PC-9 (cell line): ENCODE measurements at places on chromosomes 3 and 15. TPM values are rescaled to one million over a fixed set of nuclear protein-coding genes. Genes with fewer than 3 reads are reported as not detected.

DNA sequence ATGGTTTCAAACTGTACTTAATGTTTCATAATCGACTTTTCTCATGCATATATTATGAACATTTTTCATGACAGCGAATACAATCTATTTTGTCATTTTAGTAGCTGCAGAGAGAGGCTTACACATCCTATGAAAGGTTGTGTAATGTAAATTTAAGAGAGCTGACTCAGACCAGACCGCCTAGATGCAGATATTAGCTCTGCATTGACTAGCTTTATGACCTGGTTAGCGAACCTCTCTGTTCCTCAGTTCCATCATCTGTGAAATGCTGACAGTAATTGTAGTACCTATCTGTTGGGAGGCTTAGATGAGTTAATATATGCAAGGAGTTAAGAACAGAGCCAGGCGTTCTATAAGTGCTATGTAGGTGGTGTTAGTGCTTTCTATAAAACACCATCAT lies 116.2 kb upstream of the RASGRP1 start:
- DNase-seq = no peak

GRCh38 chr3:46122091-46122490 lies 86.0 kb downstream of the CCR1 start:
- DNase-seq = no peak

- DNase-seq = no peak
These were observed 316.7 kb upstream of the RORA start for GRCh38 chr15:61545763-61546162.

EIF5A2 gene
- 12.4 and 19.8 TPM in 2 replicates for total RNA-seq

DNA sequence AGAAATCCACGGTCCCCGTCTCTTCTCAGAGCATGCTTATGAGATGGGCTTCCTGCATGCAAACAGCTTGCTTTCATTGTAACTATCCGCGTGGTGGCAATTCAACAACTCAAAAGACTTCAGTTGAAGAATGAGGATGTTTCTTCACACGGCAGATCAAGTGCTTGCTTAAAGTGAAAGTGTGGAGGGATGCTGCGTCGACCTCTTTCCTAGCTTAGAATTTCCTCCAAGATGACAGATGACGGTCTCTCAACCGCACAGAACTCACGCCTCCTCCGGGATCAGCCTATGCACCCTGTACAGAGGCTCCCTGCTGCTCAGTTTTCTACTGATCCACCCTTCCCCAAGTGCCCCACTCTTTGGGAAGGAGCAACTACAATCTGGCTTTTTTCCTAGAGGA lies 47.8 kb downstream of the PCSK6 start:
- DNase-seq = no peak

DNA sequence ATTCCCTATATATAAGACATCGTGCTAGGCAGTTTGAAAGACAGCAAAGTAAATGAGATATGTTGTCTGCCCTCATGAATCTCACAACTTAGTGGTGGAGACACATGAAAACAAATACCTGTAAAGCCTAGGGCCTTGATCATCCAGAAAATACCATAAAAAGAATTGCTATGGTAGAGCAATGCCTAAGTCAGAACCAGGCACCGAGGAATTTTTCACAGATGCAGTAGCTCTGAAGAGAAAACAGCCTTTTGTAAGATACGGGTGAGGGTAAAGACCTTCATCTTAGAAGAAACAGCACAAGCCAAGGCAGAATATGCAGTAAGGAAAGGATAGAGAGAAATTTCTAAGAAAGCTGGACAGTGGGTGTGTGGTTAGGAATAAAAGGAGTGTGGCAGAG lies 36.1 kb downstream of the CD200R1L start:
- no peak for DNase-seq

SERINC4 gene
- 0.46 TPM in 1 of 2 replicates, not detected in the other for total RNA-seq

DNA sequence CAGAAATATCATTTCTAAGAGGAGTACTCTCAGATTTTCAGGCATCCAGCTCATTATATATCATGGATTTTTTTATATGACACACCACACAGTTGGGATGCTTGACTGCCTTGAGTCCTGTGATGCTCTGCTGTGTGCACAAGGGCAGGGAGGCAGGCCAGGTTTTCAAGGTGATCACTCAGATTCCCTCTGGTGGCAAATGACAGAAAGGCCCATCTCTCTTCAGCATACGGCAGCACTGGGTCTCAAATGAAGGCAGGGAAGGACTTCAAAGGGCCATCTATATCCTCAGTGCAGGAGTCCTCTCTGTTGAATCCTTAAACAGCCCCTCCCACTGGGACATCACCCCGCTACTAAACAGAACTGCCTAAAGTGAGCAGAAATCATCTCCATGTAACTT lies 54.8 kb upstream of the MYO5C start:
- no peak for DNase-seq

GRCh38 chr3:177934001-177934891 lies 602.0 kb upstream of the KCNMB2 start:
- no peak for DNase-seq

- no peak for DNase-seq
These were observed 46.4 kb downstream of the KLF15 start for GRCh38 chr3:126310816-126311215.

- no peak for DNase-seq
These were observed 129.9 kb downstream of the ATP10A start for GRCh38 chr15:25733036-25733855.

DNA sequence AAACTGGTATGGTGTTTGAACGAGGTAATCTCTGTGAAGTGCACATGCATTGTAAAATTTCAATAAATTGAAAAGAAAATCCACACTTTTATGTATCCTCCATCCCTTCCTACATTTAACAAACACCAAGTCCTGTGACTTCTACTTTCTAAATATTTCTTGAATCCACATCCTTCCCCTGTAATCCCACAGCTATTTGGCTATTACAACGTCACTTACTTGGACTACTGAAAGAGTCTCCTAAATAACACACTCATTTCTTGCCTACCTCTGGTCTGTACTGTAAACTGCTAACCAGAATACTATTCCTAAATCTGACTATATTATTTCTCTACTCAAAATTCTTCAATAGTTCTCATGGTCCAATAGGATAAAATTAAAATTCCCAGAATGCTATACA lies 176.1 kb downstream of the NEK10 start:
- DNase-seq = no peak

DNA sequence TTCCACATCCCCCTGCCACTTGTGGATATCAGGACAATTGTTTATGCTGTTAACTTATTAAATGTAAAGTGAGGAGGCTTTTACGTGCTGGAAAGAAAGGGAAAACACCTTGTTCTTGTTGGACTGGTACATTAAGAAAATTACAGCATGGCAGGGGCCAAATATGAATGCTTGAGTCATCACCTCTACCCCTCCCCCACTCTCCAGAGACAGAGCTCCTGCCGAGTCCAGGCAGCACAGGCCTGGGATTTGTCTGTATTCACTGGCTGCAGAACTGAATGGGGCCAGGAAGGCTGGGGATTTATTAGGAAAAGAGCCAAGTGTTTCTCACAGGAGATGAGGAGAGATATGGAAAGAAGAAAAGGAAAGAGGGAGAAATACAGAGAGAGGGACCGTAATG lies 308.9 kb downstream of the EPHB1 start:
- DNase-seq = no peak

DNA sequence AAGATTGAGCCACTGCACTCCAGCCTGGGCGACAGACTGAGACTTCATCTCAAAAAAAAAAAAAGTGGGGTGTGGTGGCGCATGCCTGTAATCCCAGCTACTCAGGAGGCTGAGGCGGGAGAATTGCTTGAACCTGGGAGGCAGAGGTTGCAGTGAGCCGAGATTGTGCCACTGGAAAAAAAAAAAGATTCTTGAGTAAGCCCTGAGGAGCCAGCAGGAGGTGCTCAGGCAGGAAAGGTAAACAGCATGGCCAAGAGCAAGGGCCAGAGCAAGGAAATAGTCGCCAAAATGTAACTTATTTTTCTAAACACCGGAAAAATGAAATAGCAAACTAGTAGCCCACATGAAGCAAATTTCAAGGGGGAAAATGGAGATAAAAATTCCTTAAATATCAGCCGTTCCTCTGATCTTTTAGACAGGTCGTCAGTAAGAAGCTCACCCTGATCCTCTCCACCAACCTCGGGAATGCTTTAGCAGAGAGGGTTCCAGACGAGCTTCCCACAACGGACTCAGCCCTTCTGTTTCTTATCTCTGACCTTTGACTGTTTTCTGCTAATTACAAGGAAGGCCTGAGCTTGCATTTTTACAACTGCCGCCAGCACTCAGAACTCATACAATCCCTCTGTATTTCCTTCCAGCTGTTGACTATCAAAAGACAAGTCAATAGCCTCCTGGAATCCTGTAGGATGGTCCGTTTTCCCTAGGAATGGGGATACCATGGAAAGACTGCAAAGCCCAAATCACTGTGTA lies 45.0 kb upstream of the AKAP13 start:
- no peak for DNase-seq

DNA sequence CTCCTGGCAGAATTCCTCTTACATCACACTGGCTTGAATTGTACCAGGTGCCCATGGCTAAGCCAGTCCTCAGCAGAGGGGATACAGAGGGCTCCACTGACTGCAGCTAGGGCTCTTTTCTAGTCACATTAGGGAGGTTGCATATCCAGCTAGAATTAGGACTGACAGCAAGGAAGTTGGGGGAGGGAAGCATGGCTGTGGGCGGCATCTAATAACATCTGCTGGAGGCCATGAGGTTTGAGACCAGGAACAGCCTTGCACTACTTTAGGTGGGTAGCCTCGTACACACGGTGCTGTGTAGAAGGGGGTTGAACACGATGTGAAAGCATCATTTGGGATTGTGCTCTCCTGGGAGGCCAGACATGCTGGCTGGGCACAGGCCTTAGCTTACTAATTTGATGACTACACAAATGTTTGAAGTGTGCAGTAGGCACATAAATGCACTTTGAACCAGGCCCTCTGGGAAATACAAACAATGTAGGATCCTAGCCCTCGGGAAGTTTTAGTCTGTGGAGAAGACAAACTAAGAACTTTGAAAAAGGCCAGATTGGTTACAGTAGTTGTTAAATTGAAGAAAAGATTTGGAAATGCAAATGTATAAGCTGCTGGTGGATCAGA lies 30.2 kb downstream of the CHCHD6 start:
- DNase-seq = no peak

DNA sequence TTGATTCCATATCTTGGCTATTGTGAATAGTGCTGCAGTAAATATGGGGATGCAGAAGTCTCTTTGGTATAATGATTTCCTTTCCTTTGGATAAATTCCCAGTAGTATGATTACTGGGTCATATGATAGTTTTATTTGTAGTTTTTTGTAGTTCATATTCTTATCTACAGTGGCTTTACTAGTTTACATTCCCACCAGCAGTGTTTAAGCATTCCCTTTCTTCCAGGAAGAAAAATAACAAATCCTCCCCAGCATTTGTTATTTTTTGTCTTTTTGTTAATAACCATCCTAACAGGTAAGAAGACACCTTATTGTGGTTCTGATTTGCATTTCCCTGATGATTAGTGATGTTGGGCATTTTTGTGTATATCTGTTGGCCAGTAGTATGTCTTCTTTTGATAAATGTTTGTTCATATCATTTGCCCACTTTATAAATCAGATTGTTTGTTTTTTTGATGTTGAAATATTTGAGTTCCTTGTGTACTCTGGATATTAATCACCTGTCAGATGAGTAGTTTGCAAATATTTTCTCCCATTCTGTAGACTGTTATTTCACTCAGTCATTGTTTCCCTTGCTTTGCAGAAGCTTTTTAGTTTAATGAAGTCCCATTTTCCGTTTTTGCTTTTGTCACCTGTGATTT lies 163.3 kb upstream of the THRB start:
- DNase-seq = no peak

PODXL2 gene
- total RNA-seq = 11.9 and 12.1 TPM in 2 replicates

DNA sequence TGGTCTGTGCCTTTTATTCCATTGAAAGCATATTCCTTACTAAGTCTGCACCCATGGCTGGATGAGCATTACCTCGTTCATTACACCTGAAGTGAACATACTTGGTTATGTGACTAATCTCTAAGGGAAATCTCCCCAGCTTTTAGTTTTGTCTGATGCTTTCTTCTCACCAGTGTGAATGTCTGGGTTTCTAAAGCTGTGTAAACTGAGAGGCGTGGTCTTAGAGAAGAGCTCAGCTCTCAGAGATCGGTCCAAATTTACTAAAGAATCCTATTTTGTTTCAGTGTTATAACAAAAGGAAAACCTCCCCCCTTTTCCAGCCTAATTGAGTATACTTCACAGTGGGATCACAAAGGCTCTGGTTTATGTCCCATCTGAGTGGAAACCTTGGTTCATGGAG lies 352.3 kb downstream of the PTPRG start:
- DNase-seq = no peak

DNA sequence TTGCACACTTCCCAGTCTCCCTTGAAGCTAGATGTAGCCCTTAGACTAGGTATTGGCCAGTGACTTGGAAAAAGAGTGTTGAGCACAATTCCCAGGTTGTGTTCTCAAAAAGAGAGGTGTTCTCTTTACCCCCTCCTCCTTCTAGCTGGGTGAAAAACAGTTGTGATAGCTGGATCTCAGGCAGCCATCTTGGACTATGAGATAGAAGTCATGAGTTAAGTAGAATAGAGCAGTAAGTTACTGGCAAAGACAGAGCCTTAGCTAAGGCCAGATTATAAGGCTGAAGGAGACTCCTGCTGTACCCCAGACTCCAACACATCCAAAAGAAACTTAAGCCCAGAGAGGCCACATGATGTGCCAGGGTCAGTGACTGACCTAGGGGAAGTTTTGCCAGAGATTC lies 8.1 kb upstream of the STRA6 start:
- no peak for DNase-seq

ONECUT1 gene
- total RNA-seq = not detected in 2 replicates

FBXO40 gene
- total RNA-seq = not detected in 2 replicates

DNA sequence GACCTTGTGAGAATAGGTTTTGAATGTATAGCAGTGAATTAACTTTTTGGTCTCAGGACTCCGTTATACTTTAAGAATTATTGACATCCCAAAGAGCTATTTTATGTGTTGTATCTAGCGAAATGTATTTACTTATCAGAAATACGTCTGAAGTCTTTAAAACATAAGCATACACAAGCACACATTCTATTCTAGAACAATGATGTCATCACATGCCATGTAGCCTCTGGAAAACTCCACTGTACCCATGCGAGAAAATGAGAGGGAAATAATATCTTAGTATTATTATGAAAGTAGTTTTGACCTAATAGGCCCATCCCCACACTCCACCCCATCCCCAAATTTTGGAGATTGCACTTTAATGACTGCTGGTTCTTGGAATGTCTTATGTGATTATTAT lies 1.5 kb downstream of the POLR2M start:
- no peak for DNase-seq

- DNase-seq = no peak
These were observed 25.0 kb upstream of the SCN10A start for GRCh38 chr3:38840987-38841386.

GRCh38 chr3:192413461-192413860 lies 313.9 kb downstream of the FGF12 start:
- DNase-seq = no peak

LDHAL6B gene
- not detected in 2 replicates for total RNA-seq

- DNase-seq = no peak
These were observed 359.3 kb downstream of the GABRG3 start for GRCh38 chr15:27330326-27330725.
